HFFc6 (cell line): ENCODE measurements at places on chromosomes 16 and 17.

GRCh38 chr17:29929006-29929532 is 959 bp downstream of the SSH2 start:
- DNase-seq: peak; percentile 38

- DNase-seq: no peak
These were observed 21.5 kb downstream of the NLRP1 start for GRCh38 chr17:5562661-5563360.

GRCh38 chr16:47156680-47157215 is 13.0 kb upstream of the NETO2 start:
- DNase-seq: no peak

DNA sequence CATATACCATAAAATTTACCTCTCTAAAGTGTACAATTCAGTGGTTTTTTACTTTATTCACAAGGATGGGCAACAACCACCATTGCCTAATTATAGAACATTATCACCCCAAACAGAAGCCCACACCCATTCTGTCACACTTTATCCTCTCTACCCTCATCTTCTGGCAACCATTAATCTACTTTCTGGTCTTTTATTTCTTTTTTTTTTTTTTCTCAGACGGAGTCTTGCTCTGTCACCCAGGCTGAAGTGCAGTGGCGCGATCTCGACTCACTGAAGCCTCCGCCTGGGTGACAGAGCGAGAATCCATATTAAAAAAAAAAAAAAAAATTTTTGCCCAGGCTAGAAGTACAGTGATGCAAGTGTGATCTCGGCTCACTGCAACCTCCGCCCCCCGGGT is 90.7 kb upstream of the CLEC18B start:
- no peak for DNase-seq

DNA sequence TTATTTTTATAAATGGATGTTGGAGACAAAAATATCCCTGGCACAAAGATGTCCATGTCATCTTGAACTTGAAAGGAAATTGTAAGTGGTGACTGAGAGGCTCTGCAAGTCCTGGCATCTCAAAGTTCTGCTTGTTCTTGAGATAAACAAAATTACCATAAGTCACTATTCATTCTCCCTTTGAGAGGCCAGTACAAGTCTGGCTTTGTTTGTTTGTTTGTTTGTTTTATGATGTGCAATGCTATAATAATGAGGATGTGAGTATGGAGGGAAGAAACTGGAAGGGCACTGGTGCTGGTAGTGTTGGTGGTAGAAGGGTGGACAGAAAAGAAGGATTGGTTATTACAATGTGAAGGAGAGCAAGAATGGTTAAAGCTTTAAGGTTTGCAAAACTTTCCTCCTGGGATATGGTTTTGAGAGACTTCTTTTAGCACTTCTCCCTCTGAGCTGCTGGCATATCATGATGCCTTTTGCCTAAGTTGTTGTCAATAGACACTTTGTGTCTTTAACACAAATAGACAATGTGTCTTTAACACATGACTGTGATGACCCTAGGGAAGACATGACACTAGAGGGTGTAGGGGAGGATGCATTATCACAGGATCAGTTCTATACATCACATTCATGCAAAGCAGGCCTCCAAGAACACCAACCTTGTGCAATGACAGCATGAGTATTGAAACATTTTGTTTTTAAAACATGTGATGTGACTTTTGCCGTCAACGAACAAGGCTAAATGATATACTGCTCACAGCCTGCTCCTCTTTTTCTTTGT is 880.5 kb upstream of the GOT2 start:
- DNase-seq: no peak

GRCh38 chr17:1943436-1943831 is 81.7 kb downstream of the RTN4RL1 start:
- no peak for DNase-seq

GRCh38 chr17:33288954-33289353 is 4.1 kb downstream of the ASIC2 start:
- DNase-seq: no peak

GRCh38 chr17:927611-928461 is 51.7 kb downstream of the NXN start:
- peak; percentile 95 for DNase-seq

GRCh38 chr17:49197346-49197998 is 12.9 kb downstream of the GNGT2 start:
- DNase-seq: no peak

DNA sequence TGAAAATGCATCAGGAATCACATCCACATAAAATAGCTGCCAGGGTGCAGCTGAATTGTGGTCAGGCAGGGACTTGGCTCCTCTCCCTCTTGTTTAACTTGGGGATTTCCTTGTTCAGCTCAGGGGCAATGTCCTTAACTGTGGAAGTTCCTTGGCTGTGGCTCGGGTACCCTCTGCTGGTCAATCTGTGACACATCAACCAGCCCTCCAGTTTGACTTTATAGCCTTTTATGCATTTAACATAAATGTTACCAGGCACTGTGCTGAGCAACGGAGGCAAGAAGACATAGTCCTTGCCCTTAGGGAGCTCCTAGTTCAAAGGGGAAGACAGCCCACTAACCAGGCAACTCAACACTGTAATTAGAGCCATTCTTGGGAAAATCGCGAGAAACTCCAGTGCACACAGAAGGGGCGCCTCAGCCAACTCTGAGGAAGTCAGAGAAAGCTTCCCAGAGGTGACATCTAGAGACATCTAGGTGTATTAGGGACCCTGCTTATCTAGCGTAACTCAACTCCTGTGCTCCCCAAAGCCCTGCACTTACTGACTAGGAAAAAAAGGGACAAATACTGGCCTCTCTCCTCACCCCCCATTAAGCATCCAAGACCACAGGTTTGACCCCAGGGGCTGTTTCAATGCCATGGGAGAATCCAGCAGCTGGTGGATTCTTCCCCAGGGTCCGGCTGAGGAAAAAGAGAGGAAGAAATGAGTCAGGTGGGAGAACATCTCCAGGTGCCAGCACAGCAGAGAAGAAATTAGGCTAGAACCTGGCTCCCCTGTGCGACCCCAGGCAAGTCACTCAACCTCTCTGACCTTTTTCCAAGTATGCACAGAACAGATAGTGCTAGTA is 17.3 kb upstream of the EEF2K start:
- DNase-seq: peak; percentile 82

- peak; percentile 77 for DNase-seq
These were observed at the start of gene VASN for GRCh38 chr16:4371357-4372000. Gene VASN (plus strand): TSS chr16:4371848. CDS start chr16:4380878, 9,030 bp downstream.

DNA sequence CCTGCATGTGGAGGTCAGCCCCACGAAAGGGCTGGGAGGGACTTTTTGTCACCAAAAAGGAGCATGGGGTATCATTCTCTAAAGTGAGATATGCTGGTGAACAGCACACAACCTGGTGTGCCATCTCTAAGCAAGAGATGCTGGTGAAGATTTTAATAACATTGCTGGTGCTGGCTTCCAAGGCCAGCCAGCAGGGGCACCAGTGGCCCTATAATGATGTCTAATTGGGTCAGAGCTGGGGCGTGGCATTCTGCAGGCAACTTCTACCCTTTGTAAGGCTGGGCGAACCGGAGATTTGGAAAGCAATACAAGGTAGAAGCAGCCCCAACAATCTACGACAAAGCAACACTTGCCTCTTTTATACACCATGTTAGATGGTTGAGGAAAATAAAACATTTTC is 16.8 kb downstream of the SDR42E1 start:
- DNase-seq: no peak

- peak; percentile 54 for DNase-seq
These were observed 10.5 kb upstream of the TSPOAP1 start for GRCh38 chr17:58338841-58339754.

GRCh38 chr16:57029161-57030160 is 40.1 kb downstream of the NLRC5 start:
- DNase-seq: peak; percentile 58

GRCh38 chr16:66175058-66175457 is 191.4 kb upstream of the CDH5 start:
- no peak for DNase-seq

- no peak for DNase-seq
These were observed 13.6 kb downstream of the CDRT4 start for GRCh38 chr17:15453782-15454181.

DNA sequence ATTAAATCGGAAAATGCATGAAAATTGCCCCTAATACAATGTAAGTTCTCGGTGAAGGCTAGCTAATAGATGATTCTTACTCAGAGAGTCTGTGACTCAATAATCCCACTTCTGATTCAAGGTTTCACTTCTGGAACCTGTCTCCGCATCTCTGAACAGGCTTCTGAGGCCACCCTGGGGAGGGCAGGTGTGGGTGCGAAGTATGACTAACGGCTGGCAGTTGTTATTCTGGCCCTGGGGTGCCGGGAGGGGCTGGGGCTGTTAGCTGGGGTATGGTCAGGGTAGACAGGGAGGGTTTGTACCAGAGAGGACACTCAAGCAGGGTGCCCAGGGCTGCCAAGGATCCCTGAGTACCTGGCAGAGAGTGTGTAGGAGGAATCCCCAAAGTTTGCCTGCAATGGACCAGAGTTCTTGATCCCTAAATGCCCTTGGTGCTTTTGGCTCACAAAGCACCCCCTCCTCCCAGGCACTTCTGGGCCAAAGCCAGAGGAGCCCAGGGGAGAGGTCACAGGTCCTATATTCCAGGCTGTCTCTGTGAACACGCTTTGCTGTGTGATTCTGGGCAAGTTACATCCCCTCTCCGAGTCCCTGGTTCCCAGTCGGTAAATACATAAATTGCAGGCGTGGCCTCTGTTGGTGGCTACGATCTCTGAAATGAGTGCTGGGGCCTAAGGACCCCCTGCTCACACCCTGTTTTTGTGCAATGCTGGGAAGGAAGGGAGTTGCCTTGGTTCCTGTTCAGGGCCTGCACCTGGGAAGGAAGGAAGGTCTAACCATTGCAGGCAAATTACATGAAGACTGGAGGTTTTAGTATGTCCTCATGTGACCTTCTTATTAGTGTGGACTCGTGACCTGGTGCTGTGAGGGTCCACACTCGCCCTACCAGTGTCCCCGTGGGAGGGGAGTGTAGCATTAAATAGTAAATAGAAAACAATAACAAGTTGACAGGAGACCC is 49.9 kb upstream of the CPNE2 start:
- peak; percentile 17 for DNase-seq

DNA sequence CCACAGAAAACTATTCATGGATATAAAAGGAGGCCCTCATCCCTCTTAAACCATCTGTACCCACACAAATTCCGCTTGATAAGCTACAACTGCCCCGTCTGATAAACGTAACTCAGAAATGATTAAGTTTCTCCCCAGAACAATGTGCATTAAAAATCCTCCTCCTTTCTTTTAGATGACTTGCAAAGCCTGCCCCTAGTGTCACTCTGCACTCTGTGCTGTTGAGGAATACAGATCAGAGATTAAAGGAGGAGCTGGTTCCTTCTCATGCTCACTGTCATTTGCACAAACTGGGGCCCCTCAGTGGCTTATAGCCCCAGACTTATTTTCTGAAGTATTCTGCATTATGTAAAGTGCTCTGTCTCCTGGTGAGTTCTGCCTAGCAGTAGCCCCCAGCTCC is 33.3 kb downstream of the CDRT15 start:
- DNase-seq: no peak

DNA sequence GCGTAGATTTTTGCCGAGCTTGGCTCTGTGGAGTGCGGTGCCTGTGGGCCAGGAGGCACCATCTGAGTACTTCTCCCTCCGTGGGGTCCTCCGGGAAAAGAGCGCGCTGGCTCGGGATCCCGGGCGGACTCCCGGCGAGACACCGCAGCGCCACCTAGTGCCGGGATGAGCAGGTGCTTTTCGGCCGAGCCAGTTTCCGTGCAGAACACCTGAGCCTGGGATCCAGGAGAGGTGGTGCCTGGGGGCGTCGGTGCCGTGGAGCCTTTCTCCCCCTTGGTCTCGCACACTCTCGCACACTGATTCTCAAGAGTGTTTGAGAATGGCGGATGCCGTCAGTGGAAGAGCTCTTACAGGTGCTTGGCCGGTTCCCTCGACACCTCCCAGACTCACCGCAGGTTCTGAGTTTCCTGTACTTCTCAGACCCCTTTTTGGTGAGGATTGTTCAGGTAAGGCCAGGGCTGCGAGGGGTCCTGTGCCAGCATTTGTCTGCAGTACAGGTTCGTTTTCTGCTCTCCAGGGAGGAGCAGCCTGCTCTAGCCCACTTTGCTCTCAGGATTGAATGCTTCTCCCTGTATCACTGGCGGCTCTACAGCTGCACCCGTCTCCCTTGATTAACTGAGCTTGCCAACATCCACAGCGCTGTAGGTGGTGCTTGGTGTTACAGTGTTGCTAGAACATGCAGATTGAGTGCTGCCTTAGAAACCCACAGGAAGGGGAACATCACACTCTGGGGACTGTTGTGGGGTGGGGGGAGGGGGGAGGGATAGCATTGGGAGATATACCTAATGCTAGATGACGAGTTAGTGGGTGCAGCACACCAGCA is 23.3 kb downstream of the TBCD start:
- no peak for DNase-seq

GRCh38 chr17:36183001-36183971 is 6.8 kb upstream of the TBC1D3B start:
- peak; percentile 53 for DNase-seq

DNA sequence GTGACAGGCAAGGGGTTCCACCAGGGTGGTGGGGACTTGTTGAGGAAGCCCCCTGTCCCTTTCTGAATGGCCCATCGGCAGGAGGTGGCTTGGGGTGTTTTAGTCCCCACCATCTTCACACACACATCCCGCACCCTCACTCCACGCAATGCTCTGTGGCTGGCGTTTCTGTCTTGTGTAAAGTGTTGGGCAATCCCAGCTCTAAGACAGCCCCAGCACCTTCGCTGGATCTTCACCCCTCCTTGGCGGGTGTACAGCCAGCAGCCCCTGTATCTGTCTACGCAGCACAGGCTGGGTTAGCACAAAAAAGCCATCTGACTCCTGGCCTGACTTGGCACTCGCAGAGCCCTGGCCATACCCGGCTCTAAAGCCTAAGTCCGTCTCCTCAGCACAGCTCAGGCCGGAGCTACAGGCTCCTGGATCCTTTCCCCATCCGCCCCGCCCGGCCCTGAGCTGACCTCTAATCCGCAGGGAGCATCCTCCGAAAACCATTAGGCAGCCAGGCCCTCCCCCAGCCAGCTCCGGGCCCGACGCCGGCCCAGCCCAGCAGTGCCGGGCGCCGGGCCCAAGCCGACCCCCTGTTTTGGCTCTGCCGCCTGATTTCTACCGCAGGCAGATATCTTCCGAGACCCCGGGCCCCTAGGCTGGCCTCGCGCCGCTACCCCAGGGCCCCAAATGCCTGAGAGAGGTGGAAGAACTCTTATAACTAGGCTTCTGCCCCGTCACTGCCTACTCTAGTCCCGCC is 42.4 kb upstream of the TAC4 start:
- no peak for DNase-seq

DNA sequence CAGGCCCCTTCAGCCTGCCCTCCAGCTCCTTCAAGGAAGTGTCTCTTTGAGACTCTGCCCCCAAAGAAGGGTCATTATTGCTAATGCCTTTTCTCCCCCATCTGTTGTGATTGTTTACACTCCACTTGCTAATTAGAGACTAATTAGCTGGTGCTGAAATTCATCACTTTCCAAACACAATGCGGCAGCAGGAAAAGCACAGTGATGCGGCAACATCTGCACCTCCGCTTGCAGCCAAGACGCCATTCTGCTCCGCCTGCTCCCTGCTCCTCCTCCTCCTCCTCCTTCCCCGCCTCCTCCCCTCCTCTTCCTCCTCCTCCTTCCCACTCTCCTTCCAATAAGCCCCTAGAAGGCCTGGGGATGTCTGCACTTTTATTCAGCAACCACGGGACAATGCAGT is 110.5 kb downstream of the SDK2 start:
- DNase-seq: no peak

GRCh38 chr17:12178644-12179330 is 158.1 kb downstream of the MAP2K4 start:
- DNase-seq: no peak
